Ascending aorta (tissue), 2 donors: ENCODE measurements at places on chromosomes 6 and 20. TPM values are rescaled to one million over a fixed set of nuclear protein-coding genes. Genes with fewer than 3 reads are reported as not detected.

The FAM217A gene
- not detected for total RNA-seq

The SNTA1 gene
- 108 TPM for total RNA-seq

The MKKS gene
- 7.3 TPM for total RNA-seq

The SLC22A2 gene
- not detected for total RNA-seq

The TGM3 gene
- not detected for total RNA-seq

The COQ3 gene
- 1.7 TPM for total RNA-seq

The XKR7 gene
- total RNA-seq: not detected

The HUS1B gene
- not detected for total RNA-seq

The FILIP1 gene
- 13.6 TPM for total RNA-seq

The RXRB gene
- 21.6 TPM for total RNA-seq

The OPRM1 gene
- total RNA-seq: not detected

The NKAIN2 gene
- total RNA-seq: 0.11 TPM

The STX11 gene
- 29.5 TPM for total RNA-seq

The RHAG gene
- total RNA-seq: not detected

The BPIFB1 gene
- total RNA-seq: not detected

The EEF1A2 gene
- 1.1 TPM for total RNA-seq

The SAPCD1 gene
- not detected for total RNA-seq

The CNBD2 gene
- not detected for total RNA-seq

The SLC22A16 gene
- not detected for total RNA-seq

The SPATS1 gene
- total RNA-seq: not detected

The COL21A1 gene
- 24.5 TPM for total RNA-seq

The RNF146 gene
- total RNA-seq: 21.0 TPM

The SIRPG gene
- not detected for total RNA-seq

The EYA2 gene
- 15.4 TPM for total RNA-seq

The EYA4 gene
- 6.2 TPM for total RNA-seq

The DUSP22 gene
- total RNA-seq: 216 TPM

The SUMO4 gene
- total RNA-seq: not detected

The ADGRF1 gene
- not detected for total RNA-seq

The BCAS1 gene
- total RNA-seq: not detected

The OPRL1 gene
- 0.21 TPM for total RNA-seq

The OOEP gene
- total RNA-seq: not detected

The DXO gene
- 18.0 TPM for total RNA-seq

The MUC22 gene
- not detected for total RNA-seq

The AIF1 gene
- 1.7 TPM for total RNA-seq

The SLC26A8 gene
- total RNA-seq: not detected

The TMEM30A gene
- 54.8 TPM for total RNA-seq

The CPNE5 gene
- 1.3 TPM for total RNA-seq

The EPPIN gene
- total RNA-seq: not detected

The NANP gene
- 2.6 TPM for total RNA-seq

The KHDC1L gene
- total RNA-seq: not detected

The NKAPL gene
- total RNA-seq: not detected

The PTK7 gene
- total RNA-seq: 34.9 TPM

The COL11A2 gene
- 0.11 TPM for total RNA-seq

The DPPA5 gene
- not detected for total RNA-seq

The UBE2C gene
- not detected for total RNA-seq

The METTL24 gene
- 2.0 TPM for total RNA-seq

The OLIG3 gene
- not detected for total RNA-seq

The TAP1 gene
- 51.2 TPM for total RNA-seq
